Aorta (tissue), 5 donors: ENCODE measurements at places on chromosomes 6 and 20. TPM values are rescaled to one million over a fixed set of nuclear protein-coding genes. Genes with fewer than 3 reads are reported as not detected.

Gene SLC26A8
- total RNA-seq = 0.33 TPM

- H3K27ac ChIP-seq = no peak overlapping the region
- peaks cover 2% of the 10 kb centered on the region for H3K36me3 ChIP-seq
- no peak overlapping the region for H3K4me3 ChIP-seq
- no peaks in the 10 kb centered on the region for H3K27me3 ChIP-seq
- DNase-seq = no peak
Observed at GRCh38 chr20:47241345-47241781, 115.1 kb downstream of the ZMYND8 start.

DNA sequence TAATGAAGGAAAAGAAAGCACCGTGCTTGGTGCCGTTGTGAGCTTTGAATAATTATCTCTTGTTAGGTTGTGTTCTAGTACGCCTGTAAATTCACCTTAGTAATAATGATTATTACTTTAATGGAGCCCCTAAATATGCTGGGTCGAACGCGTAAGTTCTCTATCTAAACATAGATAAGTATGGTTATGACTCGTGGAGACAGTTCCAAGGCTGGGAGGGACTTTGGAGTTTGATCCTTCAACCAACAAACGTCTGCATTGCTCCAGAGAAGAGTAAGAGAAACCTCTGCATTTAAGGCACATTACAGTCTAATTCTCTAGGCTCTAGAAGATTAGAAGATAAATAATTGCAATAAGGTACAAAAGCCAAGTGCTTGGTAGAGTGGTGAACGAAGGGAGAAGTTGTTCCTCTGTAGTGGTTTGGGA lies 514 bp downstream of the ACOT13 start:
- no peak for DNase-seq
- H3K27me3 ChIP-seq = no peaks in the 10 kb centered on the region
- H3K4me1 ChIP-seq = no peaks in the 10 kb centered on the region
- H3K27ac ChIP-seq = peak overlapping the region; percentile 52

GRCh38 chr6:31737991-31738979 lies 1.5 kb upstream of the MSH5 start:
- H3K4me3 ChIP-seq = no peak overlapping the region
- no peak overlapping the region for H3K27ac ChIP-seq
- DNase-seq = peak; percentile 79
- peaks cover 2% of the 10 kb centered on the region for H3K36me3 ChIP-seq
- H3K4me1 ChIP-seq = no peaks in the 10 kb centered on the region

- no peak overlapping the region for H3K4me3 ChIP-seq
- no peaks in the 10 kb centered on the region for H3K36me3 ChIP-seq
- no peaks in the 10 kb centered on the region for H3K4me1 ChIP-seq
- no peak overlapping the region for H3K27ac ChIP-seq
- no peaks in the 10 kb centered on the region for H3K27me3 ChIP-seq
Observed at GRCh38 chr6:115610696-115611095, 450.0 kb downstream of the FRK start.

- H3K36me3 ChIP-seq = no peaks in the 10 kb centered on the region
- peak overlapping the region; percentile 75 for H3K4me3 ChIP-seq
- no peaks in the 10 kb centered on the region for H3K27me3 ChIP-seq
- DNase-seq = peak; percentile 54
- no peaks in the 10 kb centered on the region for H3K4me1 ChIP-seq
- H3K27ac ChIP-seq = no peak overlapping the region
Observed at GRCh38 chr6:113860181-113860955, 3.2 kb downstream of the MARCKS start.

GRCh38 chr6:71466362-71466761 lies 177.8 kb downstream of the OGFRL1 start:
- no peak for DNase-seq
- H3K4me1 ChIP-seq = no peaks in the 10 kb centered on the region
- no peak overlapping the region for H3K27ac ChIP-seq
- H3K4me3 ChIP-seq = no peak overlapping the region
- no peaks in the 10 kb centered on the region for H3K27me3 ChIP-seq
- H3K36me3 ChIP-seq = no peaks in the 10 kb centered on the region

Gene GSTA2
- not detected for total RNA-seq

DNA sequence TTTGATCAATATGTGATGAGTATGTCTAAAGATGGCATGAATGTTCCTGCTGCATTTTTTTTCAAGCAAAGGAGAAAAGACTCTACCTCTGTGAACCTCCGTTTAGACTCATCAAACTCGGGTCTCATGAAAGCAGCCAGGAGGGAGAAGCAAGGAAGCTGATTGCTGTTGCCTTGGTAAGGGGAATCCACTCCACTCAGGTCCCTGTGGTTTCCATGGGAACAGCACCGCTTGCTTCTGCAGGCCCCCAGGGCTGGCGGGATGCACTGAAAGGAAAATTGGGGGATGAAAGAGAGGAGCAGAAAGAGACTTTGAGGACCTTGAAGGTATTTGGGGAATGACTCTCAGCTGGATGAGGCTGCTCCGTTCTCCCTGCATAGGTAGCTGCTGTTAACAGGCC lies 249.6 kb upstream of the RIN2 start:
- H3K4me1 ChIP-seq = no peaks in the 10 kb centered on the region
- no peak overlapping the region for H3K4me3 ChIP-seq
- H3K36me3 ChIP-seq = no peaks in the 10 kb centered on the region
- no peaks in the 10 kb centered on the region for H3K27me3 ChIP-seq

Gene DSP
- total RNA-seq = 4.1 TPM

DNA sequence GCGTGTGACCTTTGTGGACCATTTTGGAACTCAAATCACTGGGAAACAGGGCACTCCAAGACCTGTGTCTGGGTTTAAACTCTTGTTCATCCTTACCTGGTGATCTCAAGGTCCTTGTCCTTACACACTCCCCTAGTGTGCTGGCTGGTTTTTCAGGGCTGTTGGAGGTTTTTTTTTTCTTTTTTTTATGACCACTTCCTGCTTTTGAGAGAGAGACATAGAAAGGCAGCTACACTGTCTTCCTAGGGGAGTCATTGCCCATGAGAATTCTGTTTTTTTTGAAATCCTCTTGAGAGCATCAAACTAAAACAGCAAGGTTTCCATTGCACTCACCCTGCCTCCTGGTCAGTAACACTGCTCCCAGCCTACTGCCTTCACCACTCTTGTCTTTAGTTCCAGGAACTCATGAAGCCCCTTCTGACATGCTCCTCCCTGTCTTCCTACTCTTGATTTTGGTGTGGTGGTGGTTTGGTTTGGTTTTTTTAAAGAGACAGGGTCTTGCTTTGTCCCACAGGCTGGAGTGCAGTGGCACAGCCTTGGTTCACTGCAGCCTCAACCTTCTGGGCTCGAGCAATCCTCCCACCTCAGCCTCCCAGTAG lies 28.6 kb downstream of the PRPH2 start:
- H3K27ac ChIP-seq = no peak overlapping the region
- peaks cover 5% of the 10 kb centered on the region for H3K36me3 ChIP-seq
- no peaks in the 10 kb centered on the region for H3K27me3 ChIP-seq

DNA sequence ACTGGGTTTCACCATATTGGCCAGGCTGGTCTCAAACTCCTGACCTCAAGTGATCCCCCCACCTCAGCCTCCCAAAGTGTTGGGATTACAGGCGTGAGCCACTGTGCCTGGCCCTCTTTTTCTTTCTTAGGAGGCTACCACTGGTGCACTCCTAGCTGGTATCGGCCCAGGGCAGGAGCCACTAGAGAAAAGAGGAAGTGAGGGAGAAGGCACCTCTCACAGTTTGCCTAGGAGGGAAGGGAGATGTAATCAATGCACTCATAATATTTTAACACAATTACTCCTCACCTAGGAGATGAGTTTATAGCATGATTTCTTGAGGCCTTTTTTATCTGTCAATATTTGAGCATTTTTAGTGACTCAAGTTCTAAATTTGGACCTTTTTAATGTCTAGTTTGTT lies 189.0 kb upstream of the SOX4 start:
- no peaks in the 10 kb centered on the region for H3K27me3 ChIP-seq
- H3K27ac ChIP-seq = no peak overlapping the region
- no peaks in the 10 kb centered on the region for H3K4me1 ChIP-seq
- no peak overlapping the region for H3K4me3 ChIP-seq
- no peak for DNase-seq
- H3K36me3 ChIP-seq = no peaks in the 10 kb centered on the region
